ENCODE measurements at places on chromosomes 12 and 14.

DNA sequence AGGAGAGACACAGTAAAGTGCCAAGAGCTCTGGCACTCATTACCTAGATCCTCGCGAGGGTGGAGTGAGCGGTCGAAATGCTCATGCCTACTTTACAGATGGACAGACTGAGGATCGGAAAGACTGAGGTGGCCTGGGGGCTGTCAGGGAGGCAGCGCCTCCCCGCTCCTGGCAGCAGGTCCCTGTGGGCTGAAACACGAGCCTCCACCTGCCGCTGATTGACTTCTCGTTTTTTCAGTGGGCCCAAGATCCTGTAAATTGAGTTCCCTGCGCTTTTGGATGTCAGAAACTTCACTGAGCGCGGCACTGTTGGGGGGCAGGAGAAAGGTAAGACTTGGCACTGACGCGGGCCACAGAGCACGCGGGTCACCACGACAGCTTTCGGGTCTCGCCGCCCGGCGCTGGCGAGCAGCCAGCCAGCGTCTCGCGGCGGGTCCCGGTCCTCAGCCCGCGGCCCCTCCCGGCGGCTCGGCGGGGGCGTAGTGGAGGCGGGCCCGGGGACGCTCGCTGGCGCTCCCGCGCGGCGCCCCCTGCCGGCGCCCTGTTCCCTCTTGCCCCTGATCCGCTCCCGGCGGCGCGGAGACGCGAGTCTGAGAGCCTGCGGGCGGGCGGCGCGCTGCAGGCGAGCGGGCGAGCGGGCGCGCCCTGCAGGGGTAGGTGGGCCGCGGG is 552 bp upstream of the SCN8A start:
- peak; percentile 92 for DNase-seq

- no peak for DNase-seq
Measured at GRCh38 chr12:103829092-103829491, 11.9 kb downstream of the NT5DC3 start.

GRCh38 chr14:102007916-102008418 is 43.6 kb downstream of the DYNC1H1 start:
- no peak for DNase-seq

- no peak for DNase-seq
Measured at GRCh38 chr12:90631591-90632212, 323.3 kb downstream of the CCER1 start.

DNA sequence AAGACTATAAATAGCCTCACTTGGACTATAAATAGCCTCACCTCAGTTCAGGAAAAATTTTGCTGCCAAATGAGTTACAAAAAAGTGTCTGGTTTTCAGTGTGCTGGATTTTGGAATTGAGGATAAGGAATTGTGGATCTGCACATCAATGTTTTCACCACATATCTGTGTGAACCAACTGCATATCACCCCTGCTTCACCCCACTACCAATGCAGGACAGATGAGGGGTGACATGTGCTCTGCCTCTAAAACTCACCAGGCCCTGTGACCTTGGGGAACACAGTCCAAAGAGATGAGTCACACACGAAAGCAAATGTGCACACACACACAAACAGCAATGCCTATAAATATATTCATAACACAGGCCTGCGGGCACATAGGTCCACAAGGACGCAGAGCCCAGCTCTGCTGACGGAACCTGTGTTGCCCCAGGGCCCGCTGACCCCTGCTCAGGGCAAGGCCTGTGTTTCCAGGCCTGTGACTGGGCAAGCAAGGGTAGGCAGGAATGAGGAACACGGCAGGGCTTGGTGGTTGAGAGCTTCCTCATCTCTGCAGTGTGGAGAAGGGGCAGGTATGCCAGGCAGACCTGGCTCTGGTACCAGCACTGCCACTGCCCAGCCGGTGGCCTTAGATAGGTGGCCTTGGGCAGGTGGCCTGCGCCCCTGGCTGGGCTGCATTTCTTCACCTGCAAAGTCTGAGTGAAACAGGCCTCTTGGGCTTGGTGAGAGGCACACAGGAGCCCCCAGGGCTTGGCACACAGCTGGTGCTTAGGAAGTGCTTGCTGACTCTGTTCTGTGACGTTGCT is 82.4 kb downstream of the ARL6IP4 start:
- no peak for DNase-seq

GRCh38 chr12:59357811-59358210 is 238.0 kb upstream of the SLC16A7 start:
- no peak for DNase-seq

GRCh38 chr12:108214486-108214885 is 85.4 kb downstream of the WSCD2 start:
- no peak for DNase-seq

DNA sequence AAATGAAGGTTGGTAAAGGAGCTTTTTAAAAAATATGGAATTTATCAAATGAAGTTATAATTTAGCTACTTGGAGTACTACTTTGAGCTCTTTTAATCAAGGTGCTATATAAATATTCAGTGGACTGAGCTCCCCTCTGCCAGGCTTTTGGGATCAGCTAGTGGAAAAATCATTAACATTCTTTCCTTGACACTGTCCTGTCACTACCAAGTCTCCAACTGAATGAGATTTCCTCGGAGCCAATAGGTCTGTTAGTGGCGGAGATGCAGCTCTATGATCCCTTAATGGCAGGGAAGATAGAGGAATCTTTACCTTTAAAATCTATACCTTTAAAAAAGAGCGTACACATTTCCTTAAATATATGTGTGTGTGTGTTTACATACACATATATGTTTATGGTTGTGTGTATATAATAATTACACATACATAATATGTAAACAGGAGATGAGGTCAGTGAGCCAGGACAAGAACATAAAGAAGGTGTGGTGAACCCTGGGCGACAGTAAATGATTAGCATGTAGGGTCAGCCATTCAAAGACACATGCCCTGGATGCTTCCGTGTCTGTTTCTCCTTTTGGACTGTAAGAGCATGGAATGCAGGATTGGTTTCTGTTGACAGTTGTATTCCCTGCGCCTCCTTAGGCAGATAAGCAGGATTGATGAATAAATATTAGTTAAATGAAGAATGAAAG is 47.7 kb upstream of the ATP2A2 start:
- no peak for DNase-seq

- DNase-seq, result no peak
Measured at GRCh38 chr12:55061024-55061423, 41.2 kb downstream of the NEUROD4 start.

GRCh38 chr14:68757618-68758081 is 35.2 kb downstream of the ZFP36L1 start:
- DNase-seq, result no peak

- no peak for DNase-seq
Measured at GRCh38 chr12:27176765-27177164, 67.3 kb upstream of the STK38L start.

- DNase-seq, result no peak
Measured at GRCh38 chr12:113133666-113134065, 1.9 kb downstream of the RASAL1 start.

DNA sequence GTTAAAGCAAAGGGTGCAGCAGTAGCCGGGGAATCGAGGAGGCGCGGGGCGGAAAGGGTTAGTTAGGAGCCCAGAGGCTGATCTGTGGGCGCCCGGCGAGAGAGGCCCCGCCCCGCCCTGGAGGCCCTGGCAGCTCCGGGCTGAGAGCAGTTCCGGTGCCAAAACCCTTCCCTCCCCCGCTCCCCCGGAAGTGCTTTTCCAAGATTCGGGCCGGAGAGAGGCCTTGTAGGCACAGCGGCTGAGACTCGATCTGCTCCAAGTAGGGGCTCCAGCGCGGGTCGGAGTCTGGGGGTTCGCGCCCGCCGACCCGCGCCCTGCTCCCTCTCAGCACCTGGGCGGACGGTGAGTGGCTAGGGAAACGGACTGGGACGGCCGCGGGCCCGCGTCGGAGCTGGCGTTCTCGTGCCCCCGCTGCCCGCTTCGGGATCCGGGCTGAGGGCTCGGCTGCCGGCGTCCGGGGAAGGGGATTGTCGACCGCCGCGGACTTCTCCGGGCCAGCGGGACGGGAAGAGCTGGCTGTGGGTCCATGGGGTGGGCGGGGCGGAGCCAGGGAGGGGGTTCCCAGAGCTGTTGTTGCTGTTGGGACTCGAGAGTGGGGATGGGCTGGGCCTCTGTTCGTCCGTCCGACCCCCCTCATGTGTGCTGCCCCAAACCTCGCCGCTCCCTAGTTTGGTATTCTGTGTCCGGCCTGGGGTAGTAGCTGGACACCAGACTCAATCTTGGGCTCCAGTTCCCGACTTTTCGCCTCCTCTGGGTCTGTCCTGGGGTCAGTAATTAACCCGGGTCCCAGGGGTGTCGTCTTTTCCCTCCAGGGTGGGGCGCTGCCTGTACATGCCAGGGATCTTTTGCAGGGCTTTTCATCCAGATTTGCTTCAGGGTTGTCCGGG is at the start of gene FRS2:
Gene FRS2 (plus strand): TSS at position 200 of the 887 bp plus-strand sequence. CDS start 98,643 bp downstream, outside the sequence.
- peak; percentile 94 for DNase-seq

- peak; percentile 21 for DNase-seq
Measured at GRCh38 chr14:76464856-76465255, 88.9 kb downstream of the ESRRB start.

DNA sequence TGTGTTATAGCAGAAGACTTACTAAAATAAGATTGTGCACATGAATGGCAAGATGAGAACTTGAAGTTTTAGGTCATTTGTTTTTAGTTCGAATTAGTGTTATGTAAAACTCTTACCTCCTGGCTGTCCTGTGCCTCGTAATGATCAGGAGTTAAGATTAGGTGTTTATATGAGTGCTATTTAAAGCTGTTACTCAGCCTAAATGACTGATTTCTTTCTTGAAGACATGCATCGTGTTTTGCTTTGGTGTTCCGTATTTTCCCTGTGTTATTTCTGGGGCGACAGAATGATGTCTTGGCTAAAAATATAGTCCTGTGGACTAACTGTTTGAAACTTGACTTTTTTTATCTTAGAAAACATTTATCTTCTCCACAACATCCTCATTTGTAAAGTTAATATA is 22.1 kb downstream of the SCYL2 start:
- DNase-seq, result no peak

GRCh38 chr12:124725099-124725498 is 138.6 kb downstream of the SCARB1 start:
- no peak for DNase-seq

DNA sequence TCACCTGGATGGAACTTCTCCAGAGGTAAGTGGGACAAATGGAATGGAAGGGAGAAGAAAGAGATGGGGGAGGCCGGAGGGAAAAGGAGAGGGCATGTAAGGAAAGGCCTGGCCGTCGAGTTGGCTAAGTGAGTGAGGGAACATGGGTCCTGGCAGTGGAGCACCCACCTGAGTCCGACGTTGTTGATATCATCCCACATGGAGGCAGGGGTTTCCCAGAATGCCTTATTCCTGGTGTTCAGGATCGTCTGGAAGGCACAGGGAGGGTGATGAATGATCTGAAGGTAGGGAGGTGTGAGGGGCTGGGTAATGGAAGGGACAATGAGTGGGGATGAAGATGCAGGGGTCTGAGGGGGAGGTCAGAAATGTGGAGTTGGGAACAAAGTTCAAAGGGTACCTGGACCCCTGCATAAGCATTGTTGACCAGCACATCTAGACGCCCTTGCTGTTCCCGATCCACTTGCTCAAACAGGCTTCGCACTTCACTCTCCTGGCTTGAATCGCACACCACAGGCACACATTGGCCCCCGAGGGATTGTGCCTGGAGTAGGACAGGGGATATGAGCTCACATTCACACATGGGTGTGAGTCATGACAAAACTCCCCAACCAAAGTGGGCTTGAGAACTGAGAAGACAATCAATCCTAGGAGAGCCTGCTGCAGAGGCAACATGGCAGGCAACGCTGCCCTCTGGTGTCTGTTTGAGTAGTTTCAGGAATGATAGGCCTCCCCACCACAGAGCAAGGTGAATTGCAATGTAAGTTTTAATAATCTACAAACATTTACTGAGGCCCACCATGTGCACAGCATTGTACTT is 3.0 kb downstream of the DHRS1 start:
- DNase-seq, result peak; percentile 53

DNA sequence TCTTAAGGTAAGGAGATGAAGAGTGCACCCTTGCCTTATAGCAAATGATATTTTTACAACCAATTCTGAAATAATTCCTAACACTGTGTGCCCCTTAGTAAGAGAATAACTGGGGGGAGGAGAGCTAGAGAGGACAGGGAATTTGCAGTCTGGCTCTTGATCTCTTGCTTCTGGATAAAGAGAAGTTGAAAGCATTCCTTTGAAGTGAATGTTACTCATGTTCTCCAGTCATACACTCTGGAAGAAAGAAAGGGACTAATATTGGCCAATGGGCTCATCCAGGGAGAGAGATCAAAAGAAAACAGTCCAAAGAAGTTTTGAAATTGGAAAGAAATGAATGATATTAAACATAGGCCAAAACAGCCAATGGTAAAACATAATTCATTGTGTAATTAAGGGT is 25.3 kb downstream of the C12orf75 start:
- no peak for DNase-seq

DNA sequence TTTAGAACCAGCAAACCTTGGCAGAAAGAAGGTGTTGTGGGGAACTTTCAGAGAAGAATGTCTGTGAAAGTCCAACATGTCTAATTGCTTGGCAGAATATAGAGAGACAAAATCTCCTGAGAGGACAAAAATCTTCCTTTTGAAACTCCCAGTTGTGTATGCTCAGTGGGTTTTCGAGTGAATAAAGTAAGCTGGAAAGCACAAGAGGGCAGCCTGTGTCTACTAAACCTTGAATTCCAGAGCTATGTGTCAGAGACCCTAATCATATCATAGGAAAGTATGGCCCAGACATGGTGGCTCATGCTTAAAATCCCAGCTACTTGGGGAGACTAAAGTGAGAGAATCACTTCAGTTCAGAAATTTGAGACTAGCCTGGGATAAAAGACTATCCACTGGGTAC is 661.2 kb downstream of the SLC16A7 start:
- peak; percentile 25 for DNase-seq

DNA sequence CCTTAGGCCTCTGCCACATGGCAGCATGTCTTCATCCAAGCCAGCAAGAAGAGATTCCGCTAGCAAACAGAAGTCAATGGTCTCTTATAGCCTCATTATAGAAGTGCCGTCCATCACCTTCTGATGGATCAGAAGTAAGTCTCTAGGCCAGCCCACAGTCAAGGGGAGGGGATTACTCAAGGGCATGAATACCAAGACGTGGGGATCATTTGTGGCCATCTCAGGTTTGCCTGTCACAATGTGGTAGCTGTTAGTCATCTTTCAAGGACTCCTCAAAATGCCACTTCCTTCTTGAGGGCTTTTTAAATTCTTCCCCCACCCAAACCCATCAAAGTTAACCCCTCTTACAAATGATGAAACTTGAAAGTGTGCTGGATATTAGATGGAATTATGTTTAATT is 8.1 kb upstream of the ADCY6 start:
- no peak for DNase-seq
